Stimulated activated CD4-positive, alpha-beta T cell treated with anti-CD3 and anti-CD28 coated beads, Interleukin-1b, Interleukin-23, amount 100 ng/mL, for 4 hours (primary cell): ENCODE measurements at places on chromosomes 16 and 17.

DNA sequence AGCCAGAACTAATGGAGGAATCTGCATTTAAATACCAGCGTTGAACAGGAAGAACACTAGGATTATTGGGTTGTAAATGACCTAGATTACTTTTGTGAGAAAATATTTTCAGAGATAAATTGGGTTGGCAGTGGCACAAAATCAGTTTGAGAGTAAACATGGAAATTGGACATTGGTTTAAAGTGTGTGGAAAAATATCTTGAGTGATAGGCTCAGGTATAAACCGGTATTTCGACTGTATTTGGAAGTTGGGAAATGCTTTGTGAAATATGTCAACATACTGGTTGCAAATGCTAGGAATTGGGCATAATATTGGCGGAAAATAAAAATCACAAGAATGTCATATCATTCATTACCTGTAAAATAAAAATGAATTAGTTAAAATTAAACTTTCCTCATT lies 15.1 kb downstream of the PRKAR1A start:
- DNase-seq = no peak

GRCh38 chr17:72931163-72931562 lies 161.3 kb downstream of the SLC39A11 start:
- DNase-seq = no peak

DNA sequence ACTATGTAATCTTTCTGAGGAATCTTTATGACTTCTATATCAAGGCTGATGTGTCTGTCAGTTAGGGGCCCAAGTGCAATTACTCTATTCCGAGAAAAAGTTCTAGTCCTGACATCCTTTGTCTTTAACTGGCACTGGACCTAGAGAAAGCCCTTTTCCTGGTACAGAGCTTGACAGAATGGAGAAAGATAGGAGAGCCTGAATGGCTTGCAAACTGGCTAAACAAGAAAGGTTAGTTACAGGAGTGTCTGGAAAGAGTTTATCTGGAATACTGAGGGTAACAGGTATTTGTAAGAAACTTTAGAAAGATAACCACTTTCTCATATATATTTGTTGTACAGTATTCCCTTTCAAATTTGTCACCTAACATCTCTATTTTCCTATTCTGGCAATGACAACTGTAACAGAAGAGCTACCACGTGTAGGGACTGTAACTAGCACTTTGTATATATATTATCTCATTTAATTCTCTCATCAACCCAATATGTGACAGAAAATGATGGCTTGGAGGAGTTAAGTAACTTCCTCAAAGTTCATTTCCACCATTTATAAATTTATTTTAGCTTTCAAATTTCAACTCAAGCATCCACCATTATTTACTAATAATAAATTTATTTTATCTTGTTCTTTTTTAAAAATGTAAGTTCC lies 97.4 kb upstream of the C17orf78 start:
- DNase-seq = no peak

GRCh38 chr17:347309-347899 lies 5.2 kb downstream of the RPH3AL start:
- no peak for DNase-seq

DNA sequence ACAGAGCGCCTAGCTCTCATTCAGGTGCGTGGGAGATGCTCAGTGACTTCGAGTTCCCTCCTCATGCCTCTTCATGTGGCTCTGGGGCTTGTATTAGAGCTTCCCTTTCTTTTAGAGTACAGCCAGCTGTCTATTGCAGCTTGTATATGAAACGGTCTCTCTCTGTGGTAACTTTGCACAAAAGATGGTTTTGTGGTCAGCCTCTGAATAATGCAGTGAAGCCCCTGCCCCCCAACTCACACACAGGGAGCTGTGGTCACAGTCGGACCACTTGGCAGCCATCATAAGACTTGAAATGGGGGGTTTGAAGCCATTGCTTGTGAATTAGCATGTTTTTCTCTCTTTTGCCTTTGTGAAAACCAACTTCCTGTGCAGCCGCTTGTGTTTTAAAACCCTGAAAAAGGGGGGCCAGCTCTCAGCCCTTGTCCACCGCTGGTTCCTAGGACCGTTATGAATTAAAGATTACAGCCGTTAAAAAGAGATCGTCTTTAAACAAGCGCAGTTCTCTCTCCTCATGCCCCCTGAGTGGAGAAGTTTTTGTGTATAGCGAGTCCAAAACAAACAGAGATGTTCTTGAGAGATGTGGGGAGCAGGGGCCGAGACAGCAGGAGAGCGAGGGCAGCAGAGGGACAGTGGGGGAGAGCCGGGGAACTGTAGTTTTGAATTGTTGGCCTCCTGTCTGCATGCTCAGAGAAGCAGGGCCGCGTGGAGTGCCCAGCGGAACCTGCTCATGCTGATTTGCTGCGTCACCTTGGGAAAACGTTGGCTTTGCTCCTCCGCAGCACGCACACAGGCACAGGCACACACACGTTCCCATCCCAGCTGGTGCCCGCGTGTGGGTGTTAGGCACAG lies 199.0 kb downstream of the MSI2 start:
- no peak for DNase-seq

DNA sequence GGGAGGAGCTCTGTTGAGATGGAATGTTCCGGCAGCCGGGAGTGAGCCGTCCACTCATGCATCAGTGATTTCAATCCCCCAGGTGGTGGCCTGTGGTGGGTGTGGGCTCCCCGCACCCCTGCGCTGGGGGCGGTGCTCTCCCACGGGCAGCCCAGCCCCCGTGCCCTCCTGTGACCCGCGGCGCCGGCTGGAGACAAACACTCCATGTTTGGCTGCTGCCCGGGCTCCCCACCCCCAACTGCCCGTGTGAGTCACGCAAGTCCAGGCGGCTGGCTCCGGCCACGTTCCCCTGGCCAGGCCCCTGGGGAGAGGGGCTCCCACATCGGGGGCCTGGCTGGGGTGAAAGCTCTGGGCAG lies 29.4 kb downstream of the CACNA1H start:
- DNase-seq = no peak

GRCh38 chr16:67025210-67025550 lies 3.8 kb upstream of the CBFB start:
- DNase-seq = no peak

DNA sequence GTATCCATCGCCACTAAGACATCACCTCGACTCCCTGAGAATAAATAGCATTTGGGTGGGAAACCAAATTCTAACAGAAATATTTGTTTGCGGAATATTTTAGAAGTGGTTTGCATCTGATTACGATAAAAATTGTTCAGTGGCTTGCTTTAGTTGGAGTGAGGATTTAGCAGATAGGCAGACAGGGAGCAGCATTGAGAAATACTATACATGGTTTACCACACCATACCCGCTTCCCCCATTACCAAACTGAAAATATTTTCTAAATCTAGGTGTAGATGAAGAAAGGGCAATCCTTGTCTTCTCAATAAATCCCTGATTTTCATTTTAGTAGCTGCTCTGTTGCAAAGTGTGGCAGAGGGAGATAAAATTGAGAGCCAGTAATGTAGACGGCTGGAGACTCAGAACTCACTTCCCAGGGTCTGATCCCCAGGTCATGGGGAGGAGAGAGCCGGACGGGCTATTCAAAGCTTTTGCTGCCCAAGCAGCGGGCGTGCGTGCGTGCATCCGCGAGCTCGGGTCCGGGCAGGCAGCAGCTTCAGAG lies 808 bp upstream of the BAHCC1 start:
- no peak for DNase-seq

- DNase-seq = no peak
These were observed 86.6 kb downstream of the SNX11 start for GRCh38 chr17:48194097-48194550.

- no peak for DNase-seq
These were observed 8.9 kb upstream of the CIITA start for GRCh38 chr16:10868104-10868595.

DNA sequence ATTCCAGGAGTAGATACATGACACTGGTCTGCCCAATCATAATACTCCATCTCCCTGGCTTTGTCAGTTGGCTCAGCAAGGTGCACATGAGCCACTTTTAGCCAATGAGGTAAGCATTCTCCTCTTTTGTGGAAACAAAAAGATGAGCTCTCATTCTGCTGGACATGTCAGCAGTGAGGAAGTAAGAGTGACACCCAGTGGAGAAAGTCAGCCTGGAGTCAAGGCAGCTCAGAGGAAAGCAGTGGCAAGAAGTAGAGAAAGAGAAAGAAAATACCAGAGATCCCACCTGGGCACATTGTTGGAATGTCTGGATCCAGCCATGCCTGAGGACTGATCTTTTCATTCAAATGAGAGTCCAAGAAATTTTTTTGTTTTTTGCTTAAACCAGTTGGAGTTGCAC lies 496.9 kb upstream of the C16orf82 start:
- DNase-seq = no peak

DNA sequence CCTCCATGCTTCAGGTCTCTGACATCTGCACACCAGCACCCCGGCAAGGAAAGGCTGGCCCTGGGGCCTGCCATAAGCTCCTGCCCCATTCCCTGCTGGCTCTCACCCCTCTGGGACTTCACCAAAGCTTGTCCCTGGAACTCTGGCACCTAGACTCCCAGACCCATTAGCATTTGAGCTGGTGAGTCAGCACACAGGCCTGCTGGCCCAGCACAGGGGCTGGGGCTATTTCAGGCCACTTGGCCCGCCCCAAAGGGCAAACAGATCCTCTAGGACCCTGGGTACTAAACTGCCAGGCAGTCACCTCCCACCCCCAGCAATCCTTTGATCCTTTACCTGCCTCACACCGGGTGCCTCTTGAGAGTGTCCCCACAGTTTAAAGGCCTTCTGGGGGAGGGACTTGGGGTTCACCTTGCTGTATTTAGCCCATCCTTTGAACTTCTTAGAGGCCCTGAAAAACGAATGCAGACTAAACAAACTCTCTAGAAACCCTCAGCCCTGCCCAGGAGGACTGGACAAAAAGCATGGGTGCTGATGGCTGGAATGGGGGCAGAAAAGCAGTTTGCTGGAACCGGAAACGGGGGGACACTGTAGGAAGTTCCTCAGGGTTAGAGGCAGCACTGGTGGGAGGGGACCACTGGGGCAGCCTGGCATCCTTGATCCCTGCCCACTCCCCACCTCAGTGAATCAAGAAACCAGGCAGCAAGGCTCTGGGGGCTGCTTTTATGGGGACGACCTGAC lies 3.2 kb upstream of the SAMD14 start:
- no peak for DNase-seq

DNA sequence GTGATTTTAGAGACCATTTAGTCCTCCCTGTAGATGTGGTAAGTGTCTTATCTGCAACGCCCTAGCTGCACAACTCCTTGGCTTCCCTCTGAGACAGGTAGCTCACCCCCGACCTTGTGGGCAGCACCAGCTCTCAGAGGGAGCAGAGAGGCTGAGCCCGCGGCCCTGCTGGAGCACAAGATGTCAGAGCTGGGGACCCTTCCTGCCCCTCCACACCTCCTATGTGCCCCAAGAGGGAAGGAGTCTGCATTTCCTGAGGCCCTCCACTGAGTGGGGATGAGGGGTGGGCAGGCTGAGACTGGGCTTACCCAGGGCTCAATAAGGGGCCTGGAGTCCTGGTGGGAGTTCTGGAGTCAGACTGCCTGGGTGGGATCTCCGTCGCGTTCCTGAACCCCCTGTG lies 12.2 kb upstream of the ADGRG1 start:
- no peak for DNase-seq

GRCh38 chr16:3118204-3118790 lies 5.9 kb downstream of the ZNF205 start:
- DNase-seq = no peak

DNA sequence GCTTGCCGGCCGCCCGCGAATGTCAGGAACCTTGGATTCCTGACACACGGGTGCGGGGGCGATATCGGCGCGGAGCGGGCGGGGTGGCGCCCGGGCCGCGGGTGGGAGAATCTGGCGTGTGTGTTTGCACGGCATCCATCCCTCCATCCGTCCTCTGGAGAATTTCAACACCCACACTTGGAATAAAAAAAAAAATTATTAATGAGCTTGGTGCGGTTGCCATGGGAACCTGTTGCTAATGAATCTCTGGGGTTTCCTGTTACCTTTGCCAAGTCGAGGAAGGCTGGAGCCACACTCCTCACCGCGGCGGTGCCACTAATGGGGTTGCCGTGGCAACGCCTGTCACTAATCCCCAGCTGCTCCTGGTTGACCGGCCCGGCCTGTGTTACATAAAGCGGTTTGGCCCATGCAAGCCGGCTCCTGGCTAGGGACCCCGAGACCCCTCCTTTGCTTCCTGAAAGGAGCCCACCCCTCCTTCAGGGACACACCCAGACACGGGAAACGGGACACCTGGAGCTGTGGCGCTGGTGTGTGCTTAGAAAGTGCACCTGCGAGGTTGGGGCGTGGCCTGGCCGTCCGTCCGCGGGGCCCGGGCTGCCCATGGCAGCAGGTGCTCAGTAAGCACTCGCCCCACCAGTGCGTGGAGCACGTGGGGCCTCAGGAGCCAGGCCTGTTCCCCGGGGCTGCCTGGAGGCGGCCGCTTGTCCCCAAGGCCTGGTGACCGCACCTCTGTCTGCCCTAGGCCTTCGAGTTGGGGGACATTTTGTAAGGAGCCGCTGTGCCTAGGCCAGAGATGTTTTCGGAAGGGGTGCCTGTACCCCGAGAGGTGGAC lies 14.6 kb downstream of the CACNA1H start:
- DNase-seq = no peak

- DNase-seq = no peak
These were observed 23.5 kb upstream of the UBE2I start for GRCh38 chr16:1285669-1286512.

GRCh38 chr17:6435968-6436367 lies 1.0 kb upstream of the AIPL1 start:
- peak; percentile 48 for DNase-seq

GRCh38 chr17:16937431-16937830 lies 34.5 kb downstream of the TNFRSF13B start:
- no peak for DNase-seq

DNA sequence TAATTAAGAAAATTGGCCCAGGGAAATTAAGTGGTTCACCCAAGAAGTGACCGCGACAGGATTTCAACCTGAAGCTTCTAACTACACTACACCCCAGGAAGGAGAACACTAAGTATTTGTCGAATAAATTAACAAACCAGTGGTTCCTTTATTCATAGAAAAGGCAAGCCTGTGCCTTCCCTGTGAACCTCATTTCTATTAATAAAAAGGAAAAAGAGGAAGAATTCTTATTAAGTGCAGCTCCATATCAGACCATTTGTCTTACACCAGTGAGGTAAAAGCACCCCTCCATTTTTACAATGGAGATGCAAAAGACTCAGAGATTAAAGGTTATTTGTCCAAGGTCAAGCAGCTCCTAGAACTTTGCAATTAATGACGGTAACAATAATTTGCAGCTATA lies 1.7 kb downstream of the COPS3 start:
- DNase-seq = no peak

GRCh38 chr16:67719778-67720144 lies 645 bp upstream of the GFOD2 start:
- no peak for DNase-seq
